ENCODE measurements at places on chromosomes 2 and 18. TPM values are rescaled to one million over a fixed set of nuclear protein-coding genes. Genes with fewer than 3 reads are reported as not detected.

RAX gene
- not detected for total RNA-seq

HEATR5B gene
- total RNA-seq, result 16.4 TPM

LYG1 gene
- total RNA-seq, result not detected

- DNase-seq, result no peak
Observed at GRCh38 chr18:56166914-56167313, 471.5 kb downstream of the TXNL1 start.

- no peak for DNase-seq
Observed at GRCh38 chr18:3799515-3799914, 349.5 kb downstream of the TGIF1 start.

- DNase-seq, result no peak
Observed at GRCh38 chr2:59885541-59885940, 667.9 kb downstream of the BCL11A start.

GRCh38 chr2:205198140-205198525 is 484.2 kb upstream of the NRP2 start:
- DNase-seq, result peak; percentile 62

- DNase-seq, result no peak
Observed at GRCh38 chr18:57918601-57919000, 115.5 kb upstream of the ATP8B1 start.

GRCh38 chr2:196291873-196292800 is 120.8 kb upstream of the STK17B start:
- DNase-seq, result no peak

DNA sequence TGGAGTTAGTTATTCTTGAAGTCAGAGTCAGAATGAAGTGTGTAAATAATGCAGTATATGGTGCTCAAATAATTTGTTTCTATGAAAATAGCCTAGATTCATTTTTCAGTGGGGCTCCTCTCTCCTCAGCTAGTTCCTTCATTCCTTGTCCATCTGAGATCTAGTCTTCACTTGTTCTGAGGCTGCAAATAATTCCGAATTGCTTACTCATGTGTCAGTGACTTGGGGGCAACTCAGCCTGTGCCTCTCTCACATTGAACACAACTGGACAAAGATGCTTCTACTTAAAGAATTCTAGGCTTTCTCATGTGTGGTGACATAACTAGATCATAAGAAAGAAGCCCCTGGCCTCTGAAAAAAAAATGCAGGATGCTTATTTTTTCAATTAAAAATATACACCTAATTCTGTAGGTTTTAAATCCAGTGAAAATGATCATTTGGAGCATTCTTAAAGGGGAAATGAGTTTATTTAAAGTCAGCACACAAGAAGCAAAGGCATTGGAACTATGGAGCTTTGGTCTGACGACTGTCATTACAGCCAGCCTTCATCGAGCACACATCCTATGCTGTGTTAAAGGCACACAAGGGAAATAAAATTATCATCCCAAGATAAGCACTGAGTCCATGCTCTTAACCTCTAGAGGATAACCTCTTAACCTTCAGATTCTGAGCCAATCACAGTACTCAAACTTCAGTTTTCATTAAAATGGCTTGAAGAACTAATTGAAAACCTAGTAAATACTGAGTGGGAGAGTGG is 24.8 kb upstream of the SCN7A start:
- DNase-seq, result no peak
